NCI-H1105 (cell line): ENCODE measurements at places on chromosomes 11 and 22.

- DNase-seq = no peak
Measured at GRCh38 chr11:8834379-8834778, 76.6 kb upstream of the AKIP1 start.

GRCh38 chr11:57426439-57426928 is 437 bp downstream of the SLC43A3 start:
- DNase-seq = no peak

DNA sequence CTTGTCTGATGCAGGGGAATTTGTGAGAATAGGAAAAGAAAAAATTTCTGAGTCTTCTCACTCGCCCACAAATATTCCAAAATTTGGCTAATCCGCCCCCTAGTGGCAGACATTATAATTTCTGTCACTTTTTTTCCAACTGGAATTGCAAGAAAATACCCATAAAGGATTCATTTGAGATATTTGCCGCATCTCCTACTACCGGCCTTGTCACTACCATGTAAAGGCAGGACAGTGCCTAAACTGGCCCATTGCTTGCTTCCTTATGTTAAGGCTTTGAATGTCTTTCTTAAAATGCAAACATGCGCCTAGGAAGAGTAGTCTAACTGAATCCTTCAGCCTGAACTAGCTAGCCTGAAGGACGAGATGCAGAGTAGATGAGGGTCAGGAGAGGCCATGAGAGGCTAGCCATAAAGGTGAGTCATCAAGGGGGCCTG is 9.3 kb upstream of the CEP295 start:
- DNase-seq = peak; percentile 31

GRCh38 chr11:77073328-77074001 is 6.7 kb downstream of the CAPN5 start:
- DNase-seq = no peak

- DNase-seq = no peak
Measured at GRCh38 chr11:78576549-78577097, 2.0 kb upstream of the NARS2 start.

GRCh38 chr11:129236850-129237249 is 44.7 kb upstream of the ARHGAP32 start:
- DNase-seq = no peak

GRCh38 chr11:106624377-106624776 is 393.9 kb downstream of the GUCY1A2 start:
- peak; percentile 4 for DNase-seq

GRCh38 chr11:88454881-88455280 is 117.3 kb upstream of the CTSC start:
- DNase-seq = no peak

- DNase-seq = no peak
Measured at GRCh38 chr22:50160947-50161346, 9.6 kb upstream of the PANX2 start.

DNA sequence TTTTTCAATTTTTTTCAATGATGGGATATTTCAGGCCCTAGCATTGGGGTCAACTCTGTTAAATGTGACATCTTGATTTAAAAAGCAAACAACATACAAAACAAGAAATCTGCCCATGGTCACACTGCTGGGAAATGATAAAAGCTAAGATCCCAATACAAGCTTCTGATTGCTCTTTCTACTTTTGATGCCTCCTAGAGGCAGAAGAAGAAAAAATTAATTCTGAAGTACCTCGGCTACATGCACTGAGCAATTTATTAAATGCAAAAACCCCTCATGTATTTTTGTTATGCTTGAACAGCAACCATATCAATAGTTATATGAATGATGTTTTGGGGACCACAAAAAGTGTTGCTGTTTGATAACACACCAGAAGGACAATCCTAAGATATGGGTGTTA is 342.1 kb upstream of the NARS2 start:
- DNase-seq = no peak

DNA sequence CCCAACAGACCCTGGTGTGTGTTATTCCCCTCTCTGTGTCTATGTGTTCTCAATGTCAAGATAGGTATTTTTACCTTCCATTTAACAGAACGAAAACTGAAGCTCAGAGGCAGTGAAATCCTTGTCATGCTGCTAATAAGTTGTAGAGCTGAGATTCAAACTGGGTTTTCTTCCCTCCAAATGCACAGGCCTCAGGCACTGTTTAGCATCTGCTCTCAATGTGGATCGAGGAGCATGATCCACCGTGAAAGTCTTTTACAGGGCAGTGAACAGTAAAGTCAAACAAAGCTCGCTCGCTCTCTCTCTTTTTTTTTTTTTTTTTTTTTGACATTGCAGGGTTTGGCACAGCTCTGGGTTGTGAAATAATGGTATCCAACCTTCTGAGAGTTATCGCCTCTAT is 401.0 kb upstream of the SYN3 start:
- DNase-seq = no peak

DNA sequence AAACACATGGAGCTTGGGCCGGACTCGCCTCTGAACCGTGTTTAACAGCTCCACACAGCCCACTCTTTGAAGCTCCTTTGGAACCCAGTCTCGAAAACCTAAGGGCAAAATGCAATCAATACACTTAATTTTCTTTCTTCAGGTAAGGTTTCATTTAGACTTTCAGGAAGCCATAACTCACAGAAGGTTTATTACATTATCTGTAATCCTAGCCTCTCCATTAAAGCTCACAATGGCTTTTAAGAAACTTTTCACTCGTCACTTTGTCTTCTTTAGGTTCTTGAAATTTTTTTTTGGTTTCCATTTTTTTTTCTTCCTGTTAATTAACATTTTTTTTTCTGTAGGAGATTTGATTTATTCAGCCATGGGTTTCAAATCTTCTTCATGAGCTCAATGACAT is 91.3 kb downstream of the ARL14EP start:
- no peak for DNase-seq
